ENCODE measurements at places on chromosomes 6 and 20.

DNA sequence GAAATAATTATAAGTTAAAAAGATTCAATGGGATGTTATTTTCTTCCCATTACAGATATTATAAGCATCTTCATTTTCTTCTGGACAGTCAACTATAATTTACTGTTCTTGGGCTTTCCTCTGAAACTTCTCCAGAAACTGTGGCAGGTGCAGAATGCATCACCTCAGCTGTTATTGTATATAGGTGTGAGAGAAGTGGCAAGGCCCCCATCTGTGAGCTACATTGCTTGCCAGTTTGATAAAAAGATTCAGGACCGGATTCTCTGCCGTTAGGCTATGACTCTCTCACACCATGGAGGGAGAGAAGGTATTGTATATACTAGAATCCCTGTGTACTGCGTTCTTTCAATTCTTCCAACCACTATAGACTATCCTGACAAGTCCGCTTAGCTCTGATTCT is 135.8 kb upstream of the CENPW start:
- DNase-seq: no peak

- no peak for DNase-seq
Observed at GRCh38 chr6:111477481-111477938, 5.5 kb downstream of the REV3L start.

GRCh38 chr20:61487346-61487996 is 235.4 kb downstream of the CDH4 start:
- no peak for DNase-seq

DNA sequence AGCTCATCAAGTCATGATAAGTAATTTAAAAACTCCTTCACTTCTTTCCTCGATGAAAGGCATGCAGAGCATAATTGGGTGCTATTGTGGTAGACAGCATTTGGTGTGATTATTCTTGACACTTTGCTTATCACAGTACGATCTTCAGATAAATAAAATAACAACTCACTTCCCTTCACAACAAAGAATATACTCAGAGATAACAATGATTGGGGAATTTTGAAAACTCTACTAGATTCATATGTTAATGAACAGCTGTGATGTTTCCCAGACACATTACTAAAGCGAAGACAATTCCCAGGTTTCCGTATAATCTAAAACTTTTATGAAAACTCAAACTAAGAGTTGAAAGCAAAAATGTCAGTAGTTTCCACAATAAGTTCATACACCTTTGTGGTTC is 670.6 kb upstream of the EPHA7 start:
- no peak for DNase-seq

Data from ascending aorta (tissue), 2 donors.